ENCODE measurements at places on chromosomes 3 and 15.

DNA sequence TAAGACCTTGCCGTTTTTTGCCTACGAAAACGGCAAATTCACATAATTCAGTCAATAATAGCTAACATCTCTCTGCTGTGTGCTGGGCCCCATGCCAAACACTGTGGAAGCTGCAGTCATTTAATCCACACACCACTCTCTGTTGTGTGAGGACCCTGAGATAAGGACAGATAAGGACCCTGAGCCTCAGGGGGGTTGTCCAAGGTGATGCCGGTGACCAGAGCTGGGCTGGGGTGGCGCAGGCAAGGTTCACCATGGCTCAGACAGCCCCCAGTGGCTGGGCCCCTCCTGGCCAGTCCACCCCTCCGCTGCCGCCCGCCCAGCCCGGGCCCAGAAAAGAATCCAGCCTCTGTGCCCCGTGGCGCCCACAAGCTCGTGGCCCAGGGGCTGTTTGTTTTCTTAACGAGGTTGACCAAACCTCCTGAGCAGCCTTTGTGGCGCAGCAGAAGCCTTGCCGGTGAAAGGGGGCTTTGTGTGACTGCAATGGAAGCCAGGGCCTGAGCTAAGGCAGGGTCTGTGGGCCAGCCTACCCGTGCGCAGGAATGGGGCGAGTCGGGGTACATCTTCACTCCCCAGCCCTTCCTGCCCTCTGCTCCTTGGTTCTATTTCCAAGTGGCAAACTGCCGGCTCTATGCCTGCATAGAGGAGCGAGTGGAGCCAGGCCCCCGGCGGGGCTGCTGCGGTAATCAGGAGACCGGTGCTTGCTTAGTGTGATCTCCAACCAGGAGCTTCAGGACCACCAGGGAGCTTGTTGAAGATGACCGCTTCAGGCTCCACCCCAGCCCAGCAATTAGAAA lies 4.4 kb upstream of the SNX22 start:
- no peak for DNase-seq

GRCh38 chr3:195763076-195763830 lies 42.5 kb downstream of the MUC20 start:
- no peak for DNase-seq

DNA sequence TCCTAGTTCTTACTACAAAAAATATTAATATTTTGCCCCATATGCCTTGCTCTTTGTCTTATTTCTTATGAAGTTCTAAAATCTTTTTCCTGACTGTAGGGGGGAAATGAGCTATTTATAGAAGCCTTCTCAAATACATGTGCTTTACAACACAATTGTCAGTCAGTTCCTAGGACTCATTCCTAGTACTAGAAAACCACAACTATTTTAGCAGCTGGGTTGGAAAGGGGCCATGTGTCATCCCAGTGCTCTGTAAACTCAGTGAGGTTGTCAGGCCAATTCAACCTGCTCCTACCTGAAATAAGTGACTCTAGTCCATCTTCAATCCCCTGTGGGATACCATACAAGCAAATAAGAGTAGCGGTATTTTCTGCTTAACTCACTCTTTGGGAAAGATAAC lies 153.8 kb downstream of the ULK4 start:
- no peak for DNase-seq

DNA sequence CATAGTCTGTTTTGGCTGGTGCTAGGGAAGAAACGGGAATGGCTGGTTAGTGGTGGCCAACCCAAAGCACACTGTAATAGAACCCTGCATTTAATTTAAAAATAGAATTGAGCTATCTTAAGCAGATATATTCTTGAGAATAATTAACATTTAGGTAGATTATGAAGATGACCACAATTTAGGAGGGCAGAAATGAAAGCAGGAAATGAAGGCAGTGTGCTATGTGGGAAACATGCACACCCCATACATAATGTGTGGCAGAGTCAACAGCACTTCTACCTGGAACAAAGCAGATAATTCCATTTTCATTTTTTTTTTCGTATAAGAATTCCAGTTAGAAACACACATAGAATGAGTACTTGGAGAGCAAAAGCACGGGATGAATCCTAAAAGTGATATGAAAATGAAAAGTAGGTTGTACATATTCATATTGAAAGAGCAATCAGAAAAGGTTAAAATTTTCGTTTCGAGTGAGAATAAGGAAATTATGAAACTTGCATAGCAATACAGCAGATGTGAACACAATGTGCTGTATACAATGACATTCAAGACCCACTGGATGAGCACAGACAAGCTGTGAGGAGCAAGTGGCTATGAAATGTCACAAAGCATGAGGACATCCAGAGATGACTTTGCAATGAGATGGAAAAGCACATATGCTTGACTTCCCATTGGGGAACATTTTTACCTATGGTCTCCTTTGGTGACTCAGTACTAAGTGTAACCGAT lies 102.6 kb downstream of the TFG start:
- no peak for DNase-seq

- DNase-seq = no peak
Observed at GRCh38 chr3:45904931-45905330, 18.6 kb downstream of the CCR9 start.

DNA sequence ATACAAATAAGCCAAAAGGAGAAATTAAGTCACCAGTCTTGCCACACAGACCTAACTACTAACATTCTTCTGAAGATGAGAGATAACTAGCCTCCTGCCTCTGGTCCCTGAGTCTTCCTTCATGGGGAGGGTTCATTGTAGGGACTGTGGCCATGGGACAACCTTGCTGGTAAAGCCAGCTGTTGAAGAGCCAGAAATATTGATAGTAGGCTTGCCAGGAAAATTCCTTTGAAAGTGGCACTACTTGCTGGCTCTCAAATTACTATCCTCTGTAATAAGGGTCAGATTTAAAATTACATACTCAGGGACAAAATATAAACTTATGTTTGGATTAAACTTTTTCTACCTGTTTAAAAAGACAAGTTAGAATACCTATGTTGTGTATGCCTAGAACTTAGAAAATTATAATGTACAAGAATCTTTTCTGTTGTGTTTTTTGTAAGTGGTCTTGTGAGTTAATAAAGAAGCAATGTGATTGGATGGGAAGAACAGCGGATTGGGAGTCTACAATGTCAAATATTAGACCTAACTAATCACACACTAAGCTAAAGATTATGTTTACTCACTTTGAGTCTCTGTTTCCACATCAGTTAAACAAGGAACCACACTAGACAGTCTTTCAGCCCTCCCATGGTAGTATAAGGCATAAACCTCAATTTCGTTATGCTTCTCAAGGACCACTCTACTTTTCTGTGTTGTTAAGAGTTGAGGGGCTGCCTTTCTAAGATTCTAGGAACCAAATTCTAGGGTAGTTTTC lies 60.0 kb upstream of the TRIM71 start:
- DNase-seq = no peak

GRCh38 chr3:140427786-140428185 lies 250.1 kb upstream of the TRIM42 start:
- DNase-seq = no peak

- DNase-seq = no peak
Observed at GRCh38 chr3:149426325-149426724, 48.2 kb upstream of the TM4SF4 start.

DNA sequence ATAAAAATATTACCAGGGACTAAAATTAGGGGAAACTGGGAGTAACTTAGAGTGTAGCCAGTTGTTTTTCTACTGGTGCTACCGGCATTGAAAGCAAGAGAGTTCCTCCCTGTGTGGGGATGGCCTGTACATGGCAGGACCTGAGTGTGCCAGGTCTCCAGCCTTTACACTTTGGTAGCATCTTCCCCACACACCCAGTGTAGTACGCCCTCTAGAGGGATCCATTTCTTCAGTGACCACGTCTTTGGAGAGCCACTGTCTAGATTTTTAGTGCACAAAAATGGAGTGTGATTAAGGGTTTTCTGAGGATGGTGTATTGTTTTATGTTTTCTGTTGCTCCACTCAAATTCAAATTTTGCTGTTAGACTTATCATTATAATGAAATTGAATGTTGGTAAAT lies 507.0 kb upstream of the TPRG1 start:
- no peak for DNase-seq

- no peak for DNase-seq
Observed at GRCh38 chr3:193145248-193145647, 95.8 kb upstream of the PLAAT1 start.

DNA sequence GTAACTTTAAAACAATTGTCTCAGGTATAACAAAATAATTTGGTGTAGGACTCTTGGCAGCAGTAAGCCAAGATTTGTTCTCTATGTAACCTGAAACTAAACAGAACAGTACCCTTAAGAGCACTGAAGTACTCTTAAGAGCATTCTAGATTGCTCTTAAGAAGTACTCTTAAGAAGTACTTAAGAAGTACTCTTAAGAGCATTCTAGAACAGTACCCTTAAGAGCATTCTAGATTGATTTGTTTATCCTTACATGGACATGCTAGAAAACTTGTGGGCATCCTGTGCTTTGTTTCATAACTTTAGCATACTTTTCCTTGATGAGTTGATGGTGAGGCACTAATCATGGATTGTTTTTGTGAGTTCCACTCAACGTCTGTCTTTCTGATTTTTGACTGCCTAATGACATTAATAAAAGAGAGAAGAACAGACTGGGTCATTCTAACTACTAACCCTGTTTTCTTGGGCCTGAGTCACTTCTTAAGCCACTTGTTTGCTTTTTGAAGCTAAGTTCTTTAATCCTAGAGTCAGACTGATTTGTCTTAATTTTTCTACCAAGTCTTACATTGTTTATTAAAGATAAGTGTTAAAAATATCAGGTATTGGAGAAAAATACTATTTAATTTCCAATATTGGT lies 57.2 kb upstream of the UTS2B start:
- no peak for DNase-seq

- DNase-seq = no peak
Observed at GRCh38 chr3:61451841-61452240, 109.5 kb upstream of the PTPRG start.

- DNase-seq = peak; percentile 66
Observed at GRCh38 chr15:89556413-89557262, 18.6 kb upstream of the TICRR start.

DNA sequence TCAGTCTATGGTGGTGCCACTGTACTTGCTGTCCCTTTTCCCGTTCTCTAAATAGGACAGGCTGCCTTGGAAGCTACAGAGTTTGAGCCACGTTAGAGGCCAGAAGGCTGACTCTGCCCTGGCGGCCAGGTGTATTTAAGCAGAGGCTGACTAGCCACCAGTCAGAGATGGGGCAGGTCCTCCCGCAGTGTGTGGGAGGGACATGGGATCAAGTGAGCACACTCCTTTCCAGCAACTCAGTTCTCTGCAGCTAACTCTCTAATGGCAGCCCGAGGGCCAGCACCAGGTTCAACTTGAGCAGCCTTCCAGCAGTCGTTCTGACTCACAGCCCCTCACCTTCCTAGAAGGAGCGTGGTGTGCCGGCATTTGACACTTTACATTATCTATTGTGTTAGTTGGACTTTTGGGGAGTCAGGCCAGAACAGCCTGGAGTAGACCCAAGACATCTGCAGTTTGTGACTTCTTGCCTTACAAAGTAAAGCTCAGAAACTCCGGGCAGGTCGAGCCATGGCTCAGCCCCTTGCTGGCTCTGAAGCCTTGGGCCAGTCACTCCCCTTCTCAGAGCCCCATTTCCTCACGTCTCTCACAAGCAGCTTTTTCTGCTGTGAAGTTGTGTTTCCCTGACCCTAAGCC lies 46.7 kb upstream of the MYZAP start:
- DNase-seq = no peak

GRCh38 chr15:48307586-48307985 lies 23.6 kb upstream of the DUT start:
- no peak for DNase-seq
